ENCODE measurements at places on chromosomes 1 and 21.

- no peak for DNase-seq
Measured at GRCh38 chr1:238639861-238640260, 746.5 kb upstream of the CHRM3 start.

DNA sequence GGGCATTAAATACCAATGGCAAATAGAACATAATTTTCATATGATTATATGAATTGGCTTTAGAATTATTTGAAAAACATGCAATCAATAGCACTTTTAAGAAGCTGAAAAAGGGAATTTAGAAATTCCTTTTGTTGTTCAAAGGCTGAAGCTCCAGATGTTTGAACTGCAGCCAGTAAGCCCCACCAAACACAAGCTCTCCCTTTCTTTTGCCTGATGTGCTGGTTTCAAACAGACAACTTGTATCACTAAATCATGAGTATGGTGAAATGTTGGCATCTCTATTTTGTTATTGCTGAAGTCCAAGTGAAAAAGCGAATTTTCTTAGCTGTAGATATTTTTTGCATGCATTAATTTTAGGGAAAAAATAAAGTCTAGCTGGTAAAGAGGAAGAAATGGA lies 27.5 kb upstream of the NCAM2 start:
- DNase-seq: no peak

DNA sequence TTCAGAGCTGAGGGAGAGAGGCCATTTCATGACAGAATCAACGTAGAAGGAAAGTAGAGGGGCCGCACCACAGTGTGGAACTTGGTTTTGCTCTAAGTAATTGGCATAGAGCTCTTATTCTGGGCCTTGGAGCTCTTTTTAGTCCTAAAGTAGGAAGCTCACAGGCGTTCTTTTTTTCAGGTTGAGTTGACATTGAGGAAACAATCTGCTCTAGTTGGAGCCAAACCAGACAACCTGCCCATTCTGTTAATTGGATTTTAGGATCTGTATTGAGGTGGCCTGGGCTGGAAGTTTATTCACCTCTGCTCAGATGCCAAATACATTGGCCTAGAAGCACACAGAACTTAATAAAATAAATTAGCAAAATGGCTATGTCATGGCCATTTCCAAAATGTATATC lies 1093.9 kb downstream of the ADGRL2 start:
- DNase-seq: no peak

GRCh38 chr1:194277927-194278326 lies 1091.5 kb upstream of the B3GALT2 start:
- DNase-seq: no peak

DNA sequence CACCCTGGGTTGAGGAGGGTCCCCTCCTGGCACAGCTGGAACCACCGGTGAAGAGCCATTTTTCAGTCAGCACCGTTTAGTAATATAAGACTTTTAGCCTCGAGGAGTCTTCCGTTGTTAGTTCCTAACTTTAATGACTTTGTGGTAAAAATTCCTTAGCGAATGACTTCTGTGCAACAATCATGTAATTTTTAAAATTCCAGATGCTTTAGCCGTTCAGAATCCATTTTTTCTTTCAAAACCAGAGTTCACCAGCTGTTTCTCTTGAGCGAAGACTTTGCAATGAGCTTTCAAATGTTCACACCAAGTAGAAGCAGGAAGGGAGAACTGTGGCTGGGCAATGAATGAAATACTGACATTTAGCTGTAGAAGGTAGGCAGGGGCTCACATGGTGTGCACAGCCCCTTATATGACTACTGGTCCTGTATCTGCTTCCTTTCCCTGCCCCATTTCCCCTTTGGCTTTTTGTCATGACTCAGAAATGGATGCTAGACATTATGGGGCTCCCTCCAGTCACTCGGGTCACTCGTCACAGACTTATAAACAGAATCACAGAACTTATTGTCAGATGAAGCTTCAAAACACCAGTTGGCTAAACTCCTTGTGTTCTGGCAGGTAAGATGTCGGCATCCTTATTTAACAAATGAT lies 4.1 kb downstream of the DISC1 start:
- DNase-seq: no peak

DNA sequence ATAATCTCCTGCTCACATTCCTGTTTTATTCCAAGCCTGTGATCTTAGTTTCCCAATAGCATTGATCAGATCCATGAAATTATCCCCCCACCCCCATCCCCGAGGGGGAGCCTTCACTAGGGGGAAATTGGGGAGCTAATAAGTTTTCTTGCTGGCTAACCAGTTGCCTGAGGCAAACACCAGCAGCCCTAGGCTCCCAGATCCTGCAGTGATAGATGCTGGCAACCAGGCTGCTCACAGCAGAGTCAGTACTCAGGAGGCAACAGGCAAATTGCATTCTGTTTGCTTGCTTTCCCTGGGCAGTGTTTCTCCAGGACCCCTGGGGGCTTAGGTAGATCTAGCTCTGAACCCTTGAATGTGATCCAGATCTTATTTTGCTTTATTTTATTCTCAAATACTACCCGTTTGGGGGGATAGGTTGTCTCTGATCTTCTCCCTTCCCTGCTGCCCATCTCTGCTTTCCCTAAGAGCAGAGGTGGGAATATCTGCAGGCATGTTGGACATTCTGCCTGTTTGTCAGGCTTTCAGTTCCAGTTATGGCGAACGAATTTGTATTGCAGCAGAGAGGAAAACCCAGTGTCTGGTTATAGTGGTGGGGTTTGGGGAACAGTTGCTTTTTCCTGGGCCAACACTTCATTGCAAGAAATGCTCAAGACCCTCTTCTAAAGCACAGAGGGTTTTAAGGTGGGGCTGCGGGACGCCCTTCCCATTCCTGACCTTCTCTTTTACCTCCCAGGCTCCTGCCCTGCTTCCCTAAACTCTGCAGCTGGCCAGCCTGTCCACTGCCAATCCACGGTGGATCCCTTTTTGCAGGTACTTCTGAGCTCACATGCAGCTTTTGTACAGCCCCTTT lies 289.8 kb upstream of the PLXNA2 start:
- DNase-seq: no peak

DNA sequence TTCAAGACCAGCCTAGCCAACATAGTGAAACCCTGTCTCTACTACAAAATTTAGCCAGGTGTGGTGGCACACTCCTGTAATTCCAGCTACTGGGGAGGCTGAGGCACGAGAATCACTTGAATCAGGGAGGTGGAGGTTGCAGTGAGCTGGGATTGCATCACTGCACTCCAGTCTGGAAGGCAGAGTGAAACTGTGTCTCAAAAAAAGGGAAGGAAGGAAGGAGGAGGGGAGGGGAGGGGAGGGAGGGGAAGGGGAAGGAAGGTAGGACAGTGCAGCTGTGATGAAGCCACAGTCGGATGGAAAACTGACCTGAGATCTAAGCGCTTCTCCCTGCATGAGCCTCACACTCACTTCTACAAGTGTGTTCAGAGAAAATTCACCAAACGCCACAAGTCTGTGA lies 22.0 kb upstream of the FHAD1 start:
- no peak for DNase-seq

DNA sequence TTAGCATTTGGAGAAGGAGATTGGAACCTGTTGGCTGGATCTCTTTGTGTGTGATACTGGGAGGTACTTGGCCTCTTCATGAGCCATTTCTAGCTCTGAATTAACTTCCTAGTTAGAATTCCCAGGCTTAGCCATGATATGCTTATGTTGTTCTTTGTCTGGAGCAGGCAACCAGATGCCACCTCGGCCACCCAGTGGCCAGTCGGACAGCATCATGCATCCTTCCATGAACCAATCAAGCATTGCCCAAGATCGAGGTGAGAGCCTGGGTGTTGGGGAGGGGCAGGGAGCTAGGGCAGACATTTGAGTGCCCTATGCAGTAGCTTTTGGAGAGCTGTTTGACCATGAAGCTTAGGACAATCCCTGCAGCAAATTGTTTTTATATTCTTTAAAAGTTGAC lies 26.5 kb upstream of the PIGV start:
- peak; percentile 17 for DNase-seq

GRCh38 chr1:173482683-173483082 lies 5.5 kb downstream of the PRDX6 start:
- no peak for DNase-seq

GRCh38 chr21:25170681-25171080 lies 436.6 kb downstream of the MRPL39 start:
- no peak for DNase-seq

DNA sequence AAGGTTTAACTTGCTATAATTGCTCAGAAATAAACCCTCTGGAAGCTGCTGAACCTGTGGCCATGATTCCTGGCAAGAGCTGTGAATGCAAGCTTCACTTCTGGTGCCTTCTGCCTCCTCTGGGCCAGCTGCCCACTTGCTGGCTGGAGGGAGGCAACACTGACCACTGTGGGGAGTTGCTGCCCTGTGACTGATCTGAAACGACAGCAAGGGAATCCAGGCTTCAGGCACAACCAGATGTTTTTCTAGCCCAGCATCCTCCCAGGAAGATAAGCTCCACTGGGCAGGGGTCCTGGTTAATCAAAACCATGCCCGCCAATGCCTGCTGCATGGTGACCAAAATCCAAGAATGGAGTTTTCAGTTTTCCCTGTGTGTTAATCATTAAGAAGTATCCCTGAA lies 180.0 kb upstream of the HMGB4 start:
- DNase-seq: peak; percentile 48

DNA sequence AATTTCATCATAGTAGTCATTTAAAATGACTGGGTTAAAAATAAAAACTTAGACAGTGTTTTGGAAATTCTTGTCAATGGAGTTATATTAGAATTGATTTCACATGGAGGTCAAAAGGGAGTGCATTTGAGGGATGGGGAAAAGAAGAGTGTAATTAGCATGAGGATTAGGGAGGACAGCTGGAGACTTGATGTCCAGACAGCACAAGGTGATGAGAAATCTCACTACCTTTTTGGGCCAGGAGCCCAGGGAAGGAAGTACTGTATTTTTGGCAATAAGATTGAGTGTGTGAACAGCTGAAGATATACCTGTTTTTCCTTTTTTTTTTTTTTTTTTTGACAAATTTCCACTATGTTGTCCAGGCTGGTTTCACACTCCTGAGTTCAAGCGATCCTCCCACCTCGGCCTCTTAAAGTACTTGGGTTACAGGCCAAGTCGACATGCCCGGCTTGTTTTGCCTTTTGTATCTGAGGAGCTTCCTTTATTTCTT lies 163.6 kb downstream of the PAPPA2 start:
- no peak for DNase-seq

GRCh38 chr1:186404454-186405051 lies 28.9 kb downstream of the ODR4 start:
- DNase-seq: no peak

GRCh38 chr1:237171454-237172117 lies 129.6 kb downstream of the RYR2 start:
- no peak for DNase-seq
